Activated naive CD8-positive, alpha-beta T cell treated with anti-CD3 and anti-CD28 coated beads for 36 hours (primary cell): ENCODE measurements at places on chromosomes 6 and 20. TPM values are rescaled to one million over a fixed set of nuclear protein-coding genes. Genes with fewer than 3 reads are reported as not detected.

DNA sequence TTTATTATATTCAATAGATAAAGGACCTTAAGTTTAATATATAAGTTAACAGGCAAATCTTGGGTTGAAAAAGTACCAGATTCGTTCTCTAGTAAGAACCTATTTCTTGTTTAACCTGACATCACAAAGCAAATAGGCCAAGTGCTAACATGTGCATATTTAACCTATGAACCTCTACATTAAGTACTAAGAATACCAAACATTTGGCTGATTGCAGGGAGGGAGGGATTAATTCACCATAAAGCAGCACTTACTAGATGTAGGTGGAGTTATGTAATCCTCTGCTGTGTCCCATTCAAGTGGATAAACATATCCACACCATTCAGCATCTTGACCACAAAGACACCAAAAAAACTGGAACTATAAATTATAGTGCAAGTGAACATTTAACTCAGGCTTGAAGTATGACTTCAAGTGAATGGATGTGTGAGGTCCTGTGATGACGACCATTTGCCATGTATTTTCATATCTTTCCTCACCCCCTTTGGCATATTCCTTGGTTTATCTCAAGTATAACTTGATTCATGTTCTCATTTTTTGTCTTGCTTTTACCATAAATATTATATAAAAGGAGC is 10.2 kb downstream of the STX11 start:
- no peak overlapping the region for H3K4me3 ChIP-seq
- no peaks in the 10 kb centered on the region for H3K27me3 ChIP-seq
- peaks cover 56% of the 10 kb centered on the region for H3K36me3 ChIP-seq
- H3K4me1 ChIP-seq: peaks cover 19% of the 10 kb centered on the region
- DNase-seq: no peak

The CD2AP gene
- 35.0 TPM for total RNA-seq

The C2 gene
- total RNA-seq: 0.42 TPM

GRCh38 chr6:55773620-55774216 is 101.7 kb downstream of the BMP5 start:
- no peaks in the 10 kb centered on the region for H3K36me3 ChIP-seq
- no peak overlapping the region for H3K27ac ChIP-seq
- no peak overlapping the region for H3K4me3 ChIP-seq
- H3K4me1 ChIP-seq: no peaks in the 10 kb centered on the region
- H3K27me3 ChIP-seq: no peaks in the 10 kb centered on the region

The CNR1 gene
- total RNA-seq: not detected

DNA sequence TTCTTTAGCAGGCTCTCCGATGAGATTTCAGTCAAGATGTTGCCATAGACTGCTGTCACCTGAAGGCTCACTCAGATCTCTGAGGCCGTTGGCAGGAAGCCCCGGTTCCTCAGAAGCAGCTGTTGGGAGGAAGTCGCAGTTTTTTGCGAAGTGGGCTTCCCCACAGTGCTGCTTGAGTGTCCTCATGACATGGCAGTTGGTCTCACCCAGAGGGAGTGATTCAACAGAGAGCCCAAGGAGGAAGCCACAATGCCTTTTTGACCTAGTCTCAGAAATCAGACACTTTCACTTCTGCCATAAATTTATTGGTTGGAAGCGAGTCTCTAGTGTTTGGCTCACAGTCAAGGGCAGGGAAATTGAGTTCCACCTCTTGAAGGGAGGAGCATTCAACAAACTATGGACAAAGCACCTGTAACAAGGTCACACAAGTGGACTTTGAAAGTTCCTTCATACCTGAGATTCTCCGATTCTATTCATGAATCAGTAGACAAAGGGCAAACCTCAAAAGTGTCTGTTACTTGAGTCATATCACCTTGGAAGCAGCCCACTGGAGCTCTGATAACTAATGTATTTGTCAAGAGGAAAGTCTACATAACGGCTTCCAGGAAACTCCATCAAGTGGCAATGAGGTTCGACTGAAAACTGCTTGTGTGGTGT is 208.3 kb downstream of the TASP1 start:
- peaks cover 12% of the 10 kb centered on the region for H3K4me1 ChIP-seq
- H3K36me3 ChIP-seq: peaks cover 37% of the 10 kb centered on the region
- peak overlapping the region; percentile 72 for H3K27ac ChIP-seq

The DEFB115 gene
- total RNA-seq: not detected

GRCh38 chr6:89357390-89357789 is 4.9 kb upstream of the UBE2J1 start:
- no peaks in the 10 kb centered on the region for H3K27me3 ChIP-seq
- H3K36me3 ChIP-seq: no peaks in the 10 kb centered on the region
- H3K27ac ChIP-seq: peak overlapping the region; percentile 77
- DNase-seq: no peak
- H3K4me3 ChIP-seq: peak overlapping the region; percentile 78
- H3K4me1 ChIP-seq: peaks cover 66% of the 10 kb centered on the region

DNA sequence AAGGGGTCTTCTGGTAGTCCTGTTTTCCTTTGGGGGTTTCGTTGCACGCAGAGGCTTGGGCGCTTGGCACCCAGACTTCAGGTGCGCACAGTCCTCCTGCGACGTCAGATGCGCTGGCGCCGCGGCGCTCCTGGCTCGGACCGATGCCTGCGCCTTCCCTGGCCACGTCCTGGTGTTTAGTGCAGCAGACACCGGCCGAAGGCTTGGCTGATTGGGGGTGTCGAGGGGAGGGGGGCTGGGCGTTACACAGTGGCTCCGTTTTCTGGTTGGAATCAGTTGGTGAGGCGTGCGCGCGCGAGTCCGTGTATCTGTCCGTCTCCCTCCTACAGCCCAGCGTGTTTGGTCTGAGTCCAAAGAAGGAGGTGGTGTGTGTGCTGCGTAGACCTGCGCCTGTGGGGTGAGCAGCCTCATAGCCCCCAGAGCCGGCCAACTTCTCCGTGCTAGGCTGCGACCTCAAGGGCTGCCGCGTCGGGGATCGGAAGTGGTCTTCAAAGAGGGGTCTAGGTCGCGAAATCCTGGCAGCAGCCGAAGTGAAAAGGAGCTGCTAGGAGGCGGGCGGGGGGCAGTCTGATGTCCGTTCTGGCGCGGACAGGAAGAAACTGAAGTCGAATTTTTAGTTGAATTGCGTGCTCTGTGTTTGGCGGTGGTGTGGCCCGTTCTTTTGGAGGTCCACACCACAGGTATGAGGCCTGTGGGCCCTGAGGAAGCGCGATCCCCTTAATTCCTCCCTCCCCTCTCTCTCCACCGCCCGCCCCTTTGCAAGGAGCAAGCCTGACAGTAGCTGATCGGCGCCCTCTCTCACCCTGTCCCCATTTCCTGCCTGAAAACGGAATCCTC is 1.5 kb downstream of the SYNDIG1 start:
- peak overlapping the region; percentile 32 for H3K4me3 ChIP-seq
- H3K36me3 ChIP-seq: no peaks in the 10 kb centered on the region
- H3K4me1 ChIP-seq: peaks cover 8% of the 10 kb centered on the region
- no peak overlapping the region for H3K27ac ChIP-seq
- DNase-seq: no peak

DNA sequence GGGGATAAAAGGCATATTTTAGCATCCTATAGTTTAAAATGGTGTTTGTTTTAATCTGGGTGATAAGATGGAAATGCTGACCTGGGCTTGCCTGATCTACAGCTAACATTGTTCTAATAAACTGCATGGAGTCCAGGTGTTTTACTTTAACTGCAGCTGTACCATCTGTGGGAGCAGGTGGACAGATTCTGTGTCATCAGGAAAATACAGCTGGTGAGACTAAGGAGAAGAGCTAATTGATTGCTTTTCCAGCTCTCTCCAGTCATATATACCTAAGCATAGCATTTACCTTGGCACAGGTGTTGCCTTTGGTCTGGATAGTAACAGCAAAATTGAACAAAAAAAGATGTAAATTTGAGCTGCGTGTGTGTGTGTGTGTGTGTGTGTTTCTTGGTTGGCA is 31.6 kb downstream of the CBFA2T2 start:
- H3K27ac ChIP-seq: no peak overlapping the region
- peaks cover 18% of the 10 kb centered on the region for H3K4me1 ChIP-seq
- H3K27me3 ChIP-seq: no peaks in the 10 kb centered on the region
- peaks cover 3% of the 10 kb centered on the region for H3K36me3 ChIP-seq
- no peak for DNase-seq

The BMP5 gene
- total RNA-seq: not detected

DNA sequence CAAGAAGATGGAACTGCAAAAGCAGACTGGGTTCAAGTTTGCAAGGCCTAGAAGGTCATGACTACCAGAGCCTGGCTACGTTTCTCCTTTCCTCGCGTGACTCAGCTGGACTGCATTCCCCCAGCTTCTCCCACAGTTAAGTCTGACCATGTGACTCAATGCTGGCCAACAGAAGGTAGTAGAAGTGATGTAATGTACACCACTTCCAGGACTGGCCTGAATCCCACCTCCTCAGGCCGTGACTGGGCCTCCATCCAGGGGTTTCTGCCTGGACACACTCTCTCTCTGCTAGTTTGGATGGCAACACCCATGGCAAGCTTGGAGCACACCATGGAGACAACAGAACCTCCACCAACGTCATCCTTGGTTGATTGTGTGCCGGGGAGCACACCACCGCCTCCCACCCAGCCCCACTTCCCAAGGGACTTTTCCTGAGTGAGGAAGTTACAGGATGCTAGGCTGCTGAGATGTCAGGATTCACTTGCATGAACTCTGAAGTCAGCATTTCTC is 112.0 kb upstream of the CDYL start:
- no peaks in the 10 kb centered on the region for H3K4me1 ChIP-seq
- no peaks in the 10 kb centered on the region for H3K36me3 ChIP-seq
- H3K27ac ChIP-seq: no peak overlapping the region
- H3K27me3 ChIP-seq: no peaks in the 10 kb centered on the region

The RBM24 gene
- total RNA-seq: not detected

GRCh38 chr6:3341467-3341866 is 82.7 kb downstream of the PSMG4 start:
- no peak for DNase-seq
- H3K27ac ChIP-seq: no peak overlapping the region
- no peak overlapping the region for H3K4me3 ChIP-seq
- H3K36me3 ChIP-seq: no peaks in the 10 kb centered on the region

DNA sequence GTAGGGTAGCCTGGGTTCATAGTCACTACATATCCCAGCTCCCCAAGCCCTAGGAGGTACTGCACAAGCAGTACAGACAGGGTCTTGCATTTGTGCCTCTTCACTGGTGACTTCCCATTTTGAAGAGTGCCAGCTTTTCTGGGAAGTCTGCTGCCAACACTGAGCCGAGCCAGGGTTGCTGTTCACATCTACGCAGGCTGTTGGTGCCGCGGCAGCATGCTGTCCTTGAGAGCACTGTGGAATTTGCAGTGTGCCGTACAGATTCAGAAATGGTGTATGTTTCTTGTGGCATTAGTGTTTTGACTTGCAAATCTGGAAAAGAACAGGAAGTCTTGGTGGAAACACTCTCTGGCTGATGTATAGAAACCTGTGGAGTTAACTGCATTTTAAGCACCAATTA is 67.5 kb downstream of the JARID2 start:
- H3K36me3 ChIP-seq: peaks cover 33% of the 10 kb centered on the region
- H3K4me3 ChIP-seq: no peak overlapping the region

- H3K27me3 ChIP-seq: no peaks in the 10 kb centered on the region
- peak overlapping the region; percentile 95 for H3K4me3 ChIP-seq
- H3K36me3 ChIP-seq: peaks cover 29% of the 10 kb centered on the region
- H3K4me1 ChIP-seq: peaks cover 33% of the 10 kb centered on the region
Observed at GRCh38 chr6:44386929-44387345, 569 bp upstream of the CDC5L start.

The TSHZ2 gene
- total RNA-seq: 0.54 TPM

DNA sequence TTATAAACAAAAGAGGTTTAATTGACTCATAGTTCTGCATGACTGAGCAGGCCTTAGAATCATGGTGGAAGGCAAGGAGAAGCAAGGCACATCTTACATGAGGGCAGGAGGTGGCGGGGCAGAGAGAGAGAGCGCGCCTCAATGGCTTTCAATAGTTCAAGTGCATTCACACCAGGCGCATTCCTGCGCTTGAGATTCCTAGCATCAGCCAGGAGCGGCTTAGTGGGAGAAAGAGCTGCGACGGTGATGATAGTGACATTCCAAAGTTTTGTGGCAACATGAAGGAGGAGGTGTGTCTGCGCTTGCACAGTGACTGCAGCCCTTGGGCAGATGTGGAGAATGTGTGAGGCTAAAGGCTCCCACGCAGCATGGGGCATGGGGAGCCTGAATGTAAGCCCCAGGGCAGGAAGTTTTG is 25.0 kb upstream of the EMILIN3 start:
- H3K4me3 ChIP-seq: no peak overlapping the region
- H3K27me3 ChIP-seq: no peaks in the 10 kb centered on the region
- H3K27ac ChIP-seq: no peak overlapping the region
- no peak for DNase-seq

DNA sequence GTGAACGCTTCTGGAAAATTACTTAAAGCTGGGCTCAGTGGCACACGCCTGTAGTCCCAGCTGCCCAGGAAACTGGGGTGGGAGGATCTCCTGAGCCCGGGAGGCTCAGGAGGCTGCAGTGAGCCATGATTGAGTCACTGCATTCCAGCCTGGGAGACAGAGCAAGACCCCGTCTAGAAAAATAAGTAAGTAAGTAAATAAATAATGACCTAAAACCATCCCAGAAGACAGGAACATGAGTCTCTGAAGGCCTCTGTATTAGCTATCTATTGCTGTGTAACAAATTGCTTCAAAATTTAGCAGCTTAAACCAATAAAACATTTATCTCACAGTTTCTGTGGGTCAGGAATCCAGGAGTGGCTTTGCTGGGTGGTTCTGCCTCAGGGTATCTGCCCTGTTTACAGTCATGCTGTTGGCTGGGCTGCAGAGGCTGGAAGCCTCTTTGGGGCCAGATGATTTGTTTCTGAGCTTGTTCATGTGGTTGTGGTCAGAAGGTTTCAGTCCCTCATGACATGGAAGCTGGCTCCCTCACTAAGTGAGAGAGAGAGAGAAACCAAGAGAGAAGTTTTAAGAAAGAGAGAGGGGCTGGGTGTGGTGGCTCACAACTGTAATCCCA is 48.4 kb upstream of the NCOA3 start:
- no peak overlapping the region for H3K4me3 ChIP-seq
- H3K4me1 ChIP-seq: peaks cover 42% of the 10 kb centered on the region
- peak overlapping the region; percentile 84 for H3K27ac ChIP-seq
- peak; percentile 67 for DNase-seq
- H3K36me3 ChIP-seq: peaks cover 8% of the 10 kb centered on the region

DNA sequence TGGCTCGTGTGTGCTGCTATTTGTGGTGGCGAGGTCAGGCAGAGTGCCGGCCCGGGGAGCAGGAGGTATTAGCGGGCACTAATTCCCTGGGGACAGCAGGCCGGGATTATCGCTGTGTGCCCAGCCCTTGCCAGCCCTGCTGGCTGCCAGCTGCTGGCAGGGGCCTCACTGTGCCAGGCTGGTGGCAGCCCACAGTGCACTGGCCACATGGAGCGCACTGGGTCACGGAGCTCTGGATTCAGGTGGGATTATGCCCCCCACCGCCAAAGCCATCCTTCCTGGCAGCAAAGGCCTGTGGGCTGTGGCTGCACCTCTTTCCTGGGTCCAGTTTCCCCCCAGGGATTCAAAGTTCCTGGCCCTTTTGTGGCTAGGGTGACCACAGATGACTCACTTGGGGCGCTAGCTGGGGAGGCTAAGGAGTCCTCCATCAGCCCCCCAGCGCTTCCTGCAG is 59.7 kb downstream of the YTHDF1 start:
- H3K4me1 ChIP-seq: no peaks in the 10 kb centered on the region
- H3K27me3 ChIP-seq: peaks cover 25% of the 10 kb centered on the region
- H3K36me3 ChIP-seq: no peaks in the 10 kb centered on the region
